Stimulated activated CD8-positive, alpha-beta memory T cell treated with anti-CD3 and anti-CD28 coated beads, Interleukin-12 subunit alpha, Interleukin-12 subunit beta, amount 100 ng/mL, for 4 hours (primary cell): ENCODE measurements at places on chromosomes 16 and 17.

- DNase-seq = no peak
These were observed 28.4 kb upstream of the MED13 start for GRCh38 chr17:62093188-62094155.

- DNase-seq = no peak
These were observed 12.8 kb upstream of the PRR14 start for GRCh38 chr16:30637944-30638343.

GRCh38 chr16:70642633-70643032 lies 3.7 kb upstream of the IL34 start:
- DNase-seq = no peak

DNA sequence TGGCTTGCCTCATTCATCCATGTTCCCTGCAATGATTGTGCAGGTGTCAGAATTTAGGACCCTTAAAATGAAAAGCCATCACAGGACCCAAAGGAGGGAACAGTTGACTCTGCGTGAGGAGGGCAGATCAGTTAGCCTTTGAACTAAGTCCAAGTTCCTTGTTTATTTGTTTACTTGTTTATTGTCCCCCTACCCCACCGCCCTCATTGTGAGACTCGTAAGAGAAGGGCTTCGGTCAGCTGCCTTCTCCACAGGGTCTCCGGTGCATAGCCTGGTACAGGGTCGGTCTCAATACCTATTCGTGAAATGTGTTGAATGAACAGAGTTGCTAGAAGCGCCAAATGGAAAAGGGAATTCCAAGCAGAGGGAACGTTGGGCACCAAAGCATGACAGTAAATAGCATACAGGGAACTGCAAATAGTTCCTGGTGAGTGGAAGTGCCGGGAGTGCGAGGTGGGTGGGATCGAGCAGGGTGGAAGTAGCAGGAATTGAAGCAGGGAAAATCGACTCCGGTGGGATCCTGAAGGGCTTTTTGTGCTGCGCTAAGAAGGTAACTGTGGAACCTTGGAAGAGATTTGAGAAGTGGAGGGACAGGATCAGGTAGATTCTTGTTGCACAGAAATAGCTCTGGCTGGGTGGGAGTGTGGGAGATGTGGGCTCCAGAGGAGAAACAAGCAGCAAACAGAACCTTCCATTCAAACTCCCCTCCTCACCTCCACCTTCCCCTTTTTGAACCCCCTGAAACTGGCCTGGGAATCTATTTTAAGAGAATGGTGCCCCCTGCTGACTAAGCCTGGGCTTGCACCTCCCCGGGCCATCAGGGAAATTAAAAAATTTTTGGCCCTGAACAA lies 12.7 kb downstream of the SLC35B1 start:
- peak; percentile 43 for DNase-seq

DNA sequence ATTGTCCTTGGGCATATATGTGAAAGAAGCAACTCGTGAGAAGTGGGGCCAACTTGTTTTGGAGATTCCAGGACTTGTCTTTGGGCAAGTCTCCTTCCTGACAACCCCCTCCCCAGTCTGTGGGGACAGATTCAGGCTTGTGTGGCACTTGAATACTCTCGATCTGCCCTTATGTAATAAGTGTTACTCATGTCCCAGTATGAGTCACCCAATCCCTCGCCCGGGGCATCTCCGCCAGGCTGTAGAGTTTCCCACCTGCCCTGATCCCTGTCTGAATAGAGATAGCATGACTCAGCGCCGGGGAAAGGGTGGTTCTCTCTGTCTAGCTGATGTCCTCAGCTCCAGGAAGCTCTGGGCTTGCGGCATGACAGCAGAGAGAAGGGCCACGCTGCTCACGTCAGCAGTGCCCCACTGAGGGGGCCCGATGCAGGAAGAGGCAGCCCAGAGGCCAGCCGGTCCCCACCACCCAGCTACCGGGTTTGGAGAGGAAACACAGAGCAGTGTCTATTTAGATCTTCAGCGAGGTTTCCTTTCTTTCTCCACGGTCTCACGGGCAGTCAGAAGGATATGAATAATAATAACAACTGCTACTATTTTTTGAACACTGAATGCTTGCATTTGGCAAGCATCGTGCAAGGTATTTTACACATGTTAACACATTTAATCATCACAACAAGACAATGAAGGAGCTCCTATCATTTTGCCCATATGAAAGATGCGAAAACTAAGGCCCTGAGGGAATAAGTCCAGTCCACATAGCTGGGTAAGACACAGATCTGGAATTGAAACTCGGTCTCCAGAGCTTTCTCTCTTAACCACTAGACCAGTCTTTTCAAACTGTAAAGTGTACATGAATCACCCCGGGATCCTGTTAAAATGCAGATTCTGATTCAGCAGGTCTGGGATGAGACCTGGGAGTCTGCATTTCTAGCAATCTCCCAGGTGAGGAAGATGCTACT lies 426.7 kb upstream of the MAF start:
- DNase-seq = peak; percentile 23

- DNase-seq = no peak
These were observed 75.1 kb downstream of the MARF1 start for GRCh38 chr16:15567823-15568222.

DNA sequence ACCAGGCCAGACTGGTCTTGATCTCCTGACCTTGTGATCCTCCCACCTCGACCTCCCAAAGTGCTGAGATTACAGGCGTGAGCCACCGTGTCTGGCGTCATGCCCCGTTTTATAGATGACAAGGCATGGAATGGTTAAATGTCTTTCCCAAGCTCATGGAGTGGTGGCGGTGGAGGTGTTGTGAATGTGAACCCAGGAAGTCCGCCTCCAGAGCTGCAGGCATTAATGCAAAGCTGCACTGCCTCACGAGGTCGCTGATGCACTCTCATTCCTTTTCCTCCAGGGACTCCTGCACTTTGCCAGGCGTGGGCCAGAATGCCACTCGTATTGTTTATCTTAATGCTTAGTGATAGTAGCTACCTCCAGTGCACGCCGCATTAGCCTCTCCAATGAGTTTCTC lies 149.6 kb downstream of the WWOX start:
- DNase-seq = no peak

DNA sequence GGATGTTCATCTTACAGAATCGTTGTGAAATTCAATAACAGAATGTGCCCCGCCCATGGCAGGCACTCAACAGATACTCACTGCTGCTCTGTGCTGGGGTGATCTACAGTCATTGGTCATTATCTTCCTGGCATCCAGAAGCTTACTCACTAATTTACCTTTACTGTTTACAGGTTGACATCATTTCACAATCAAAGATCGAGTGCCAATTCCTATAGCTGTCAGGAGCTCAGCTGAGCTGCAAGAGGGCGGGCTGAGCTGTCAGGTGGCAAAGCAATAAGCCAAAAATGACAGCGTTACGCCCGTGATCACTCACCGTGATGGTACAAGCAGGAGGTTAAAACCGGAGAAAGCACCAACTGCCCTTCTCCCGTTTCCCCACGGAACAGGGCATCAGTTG lies 51.2 kb downstream of the LITAF start:
- DNase-seq = no peak

- DNase-seq = no peak
These were observed 231.1 kb downstream of the CDH13 start for GRCh38 chr16:82857693-82858365.

DNA sequence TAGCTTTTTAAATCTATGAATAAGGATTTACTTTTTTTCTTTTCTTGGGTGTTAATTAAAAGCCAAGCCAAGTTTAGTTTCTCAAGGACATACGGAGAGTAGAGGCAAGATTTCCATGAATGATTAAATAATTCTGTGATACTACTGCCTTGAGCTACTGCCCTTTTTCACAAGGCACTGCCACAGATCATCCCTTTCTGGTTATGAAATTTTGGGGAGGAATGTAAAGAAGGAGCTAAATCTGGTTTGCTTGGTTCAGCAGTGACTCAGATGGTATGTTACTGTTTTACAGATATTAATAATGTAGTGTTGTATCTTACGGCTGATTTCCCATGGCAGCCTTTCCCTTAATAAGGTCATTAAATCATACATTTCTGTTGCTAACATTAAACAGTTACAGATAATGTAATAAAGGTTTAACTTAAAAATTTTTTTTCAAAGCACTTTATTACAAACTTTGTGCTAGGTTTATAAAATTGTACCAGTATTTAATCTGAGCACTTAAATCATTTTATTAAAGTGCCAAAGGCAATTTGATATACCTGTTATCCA lies 2.6 kb downstream of the WSB1 start:
- DNase-seq = no peak

DNA sequence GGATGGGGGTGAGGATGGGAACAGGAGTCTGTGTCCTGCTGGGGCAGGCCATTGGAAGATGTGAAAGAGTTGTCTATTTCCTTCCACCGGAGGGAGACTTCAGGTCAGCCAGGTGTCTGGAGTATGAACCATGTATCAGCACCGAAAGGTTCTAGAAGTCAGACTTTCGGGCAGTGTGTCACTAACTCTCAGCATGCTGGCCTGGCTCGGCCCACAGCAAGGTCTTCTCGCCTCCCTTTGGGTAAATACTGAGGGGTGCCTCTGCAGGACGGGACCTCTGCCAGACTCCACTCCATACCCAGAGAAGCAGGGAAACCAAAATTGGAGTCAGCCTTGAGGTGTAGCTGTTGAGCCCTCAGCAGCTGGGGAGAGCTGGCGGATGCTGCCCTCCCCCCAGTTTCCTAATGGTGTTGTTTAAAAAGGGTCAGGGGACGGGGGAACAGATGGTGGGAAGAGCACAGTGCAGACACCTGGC lies 507 bp downstream of the CIITA start:
- no peak for DNase-seq

DNA sequence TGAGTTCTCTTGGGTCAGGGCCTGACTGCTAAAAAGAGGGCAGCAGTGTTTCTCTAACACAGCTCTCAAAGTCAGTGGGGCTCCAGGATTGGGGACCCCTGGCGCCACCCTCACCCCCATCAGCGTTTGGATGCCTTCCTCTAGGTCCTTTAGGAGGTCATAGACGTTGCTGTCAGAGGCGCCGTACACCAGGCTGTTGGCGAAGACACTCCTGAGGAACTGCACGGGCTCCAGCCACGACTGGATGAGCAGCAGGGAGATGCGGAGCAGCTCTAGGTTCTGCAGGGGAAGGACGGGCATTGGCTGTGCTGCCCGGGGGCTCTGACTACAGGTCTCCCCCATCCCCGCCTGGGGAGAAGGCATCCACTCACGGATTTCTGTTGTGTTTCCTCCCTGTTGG lies 993 bp downstream of the GH1 start:
- DNase-seq = no peak

DNA sequence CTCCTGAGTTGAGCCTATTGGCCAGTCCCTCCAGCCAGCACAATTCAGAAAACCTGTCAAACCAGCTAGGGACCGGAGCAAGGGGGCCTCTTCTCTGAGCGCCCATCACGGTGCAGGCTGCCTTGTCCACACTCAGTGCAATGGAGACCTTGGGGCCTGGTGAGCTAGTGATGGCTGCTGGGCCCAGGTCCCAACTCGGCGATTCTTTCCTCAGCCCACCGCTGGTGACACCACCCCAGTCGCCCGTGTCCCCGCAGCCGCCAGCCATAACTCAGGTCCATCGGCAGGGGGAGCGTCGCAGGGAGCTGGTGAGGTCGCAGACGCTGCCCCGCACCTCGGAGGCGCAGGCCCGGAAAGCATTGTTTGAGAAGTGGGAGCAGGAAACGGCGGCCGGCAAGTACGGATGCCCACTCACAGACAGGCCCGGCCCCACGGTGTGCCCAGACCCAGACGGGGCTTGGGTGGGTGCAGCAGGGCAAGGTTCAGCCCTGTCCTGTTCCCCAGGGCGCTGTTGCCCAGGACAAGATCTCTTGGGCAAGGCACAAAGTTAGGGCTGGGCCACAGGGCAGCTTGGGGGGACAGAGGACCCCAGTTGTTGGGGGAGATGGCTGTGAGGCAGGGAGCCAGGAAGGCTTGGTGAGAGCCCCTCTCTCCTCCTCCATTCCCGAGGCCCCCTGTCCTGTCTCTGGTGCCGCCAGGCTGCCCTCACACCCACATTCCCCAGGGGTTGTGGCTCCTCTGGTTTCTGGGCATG lies 10.8 kb downstream of the SMTNL2 start:
- DNase-seq = peak; percentile 13

GRCh38 chr17:48749621-48750553 lies 21.3 kb upstream of the HOXB13 start:
- DNase-seq = no peak

DNA sequence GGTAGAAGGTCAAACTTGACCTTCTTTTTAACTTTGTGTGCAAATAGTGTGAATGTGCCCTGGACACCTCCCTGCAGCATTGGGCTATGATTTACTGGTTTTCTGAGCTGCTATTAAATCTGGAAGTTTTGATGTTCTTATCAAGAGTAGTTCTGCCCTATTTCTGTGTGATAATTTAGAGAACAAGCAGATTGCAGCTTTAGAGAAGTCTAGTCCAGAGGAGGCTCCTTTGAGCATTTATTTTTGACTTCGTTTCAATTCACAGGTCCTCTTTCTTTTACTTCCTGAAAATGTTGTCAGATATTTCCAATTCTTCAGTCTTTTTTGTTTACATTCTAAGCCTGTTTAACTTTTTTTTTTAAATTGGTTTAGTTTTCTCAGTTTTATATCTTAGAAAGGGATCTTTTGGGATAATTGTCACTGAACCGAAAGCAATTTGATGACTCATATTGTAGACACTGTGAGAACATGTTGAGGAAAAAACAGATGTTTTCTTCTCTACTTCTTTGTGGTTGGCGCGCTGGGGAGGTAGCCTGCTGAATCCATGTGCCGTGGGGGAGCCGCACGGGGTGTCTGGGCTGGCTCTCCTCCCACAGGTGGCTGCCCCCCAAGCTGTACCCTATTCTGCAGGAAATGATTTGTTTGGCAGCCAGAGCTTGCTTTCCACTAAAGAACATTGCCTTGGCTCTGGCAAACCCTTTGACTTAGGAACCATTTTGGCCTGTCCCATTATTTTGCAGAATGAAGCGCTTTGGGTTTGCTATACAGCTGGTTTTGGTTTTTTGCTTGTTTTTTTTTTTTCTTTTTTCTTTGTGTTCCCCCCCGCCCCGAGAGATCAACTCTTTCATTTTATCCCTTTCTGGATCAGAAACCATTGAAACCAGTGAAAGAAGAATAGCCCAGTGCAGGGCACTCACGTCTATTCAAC lies 53.4 kb downstream of the MFSD11 start:
- DNase-seq = peak; percentile 13

- DNase-seq = no peak
These were observed 203.9 kb downstream of the ZNF423 start for GRCh38 chr16:49651996-49652395.

- no peak for DNase-seq
These were observed 74.4 kb downstream of the NETO2 start for GRCh38 chr16:47069313-47069712.

- no peak for DNase-seq
These were observed 8.7 kb upstream of the ETV4 start for GRCh38 chr17:43554857-43555256.

- DNase-seq = no peak
These were observed 39.3 kb upstream of the CCDC182 start for GRCh38 chr17:57784226-57784895.

DNA sequence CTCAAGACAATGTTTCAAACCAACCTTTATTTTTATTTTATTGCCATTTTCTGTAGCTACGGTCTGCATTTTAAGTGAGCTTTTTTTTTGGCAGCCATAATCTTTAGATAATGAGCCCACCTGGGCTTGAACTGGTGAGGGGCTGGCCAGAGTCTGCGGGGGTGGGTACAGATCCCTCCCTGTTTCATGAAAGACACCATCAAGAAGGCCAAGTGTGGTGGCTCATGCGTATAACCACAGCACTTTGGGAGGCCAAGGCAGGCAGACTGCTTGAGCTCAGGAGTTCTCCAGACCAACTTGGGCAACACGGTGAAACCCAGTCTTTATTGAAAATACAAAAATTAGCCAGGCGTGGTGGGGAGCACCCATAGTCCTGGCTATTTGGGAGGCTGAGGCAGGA lies 113.7 kb downstream of the CPPED1 start:
- DNase-seq = no peak
